ENCODE measurements at places on chromosomes 3 and 15.

GRCh38 chr3:108455212-108455705 is 55.1 kb downstream of the MYH15 start:
- no peak for DNase-seq

- no peak for DNase-seq
Observed at GRCh38 chr15:29043736-29044502, 158.1 kb downstream of the APBA2 start.

GRCh38 chr3:109696932-109697331 is 359.6 kb upstream of the DPPA4 start:
- DNase-seq: no peak

- no peak for DNase-seq
Observed at GRCh38 chr3:114464548-114464947, 170.7 kb downstream of the TIGIT start.

DNA sequence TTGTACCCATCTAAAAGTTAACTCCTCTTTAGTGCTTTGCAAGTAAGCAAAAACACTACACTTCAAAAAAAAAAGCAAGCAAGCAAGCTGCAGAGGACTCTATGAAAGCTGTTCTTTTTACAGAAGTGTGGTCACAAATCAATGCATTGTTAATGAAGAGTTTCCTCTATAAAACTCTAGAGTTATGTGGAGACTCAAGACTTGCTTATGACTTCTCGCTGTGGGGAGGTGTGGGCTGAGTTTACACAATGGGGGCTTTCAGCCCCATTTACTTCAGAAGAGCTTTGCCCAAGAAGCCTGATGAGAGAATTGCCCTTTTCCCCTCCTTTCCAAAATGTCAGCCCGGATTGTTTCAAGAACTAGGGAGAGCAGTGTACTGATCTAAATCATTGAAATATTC is 144.4 kb downstream of the IGSF11 start:
- no peak for DNase-seq
